RWPE2 (cell line): ENCODE measurements at places on chromosomes 16 and 17.
A peak's percentile ranks its signal among the peaks of the same experiment; 100 is the strongest.

- H3K36me3 ChIP-seq: no peaks in the 10 kb centered on the region
- peaks cover 9% of the 10 kb centered on the region for H3K27me3 ChIP-seq
- no peak for DNase-seq
- H3K27ac ChIP-seq: no peak overlapping the region
- no peak overlapping the region for H3K4me3 ChIP-seq
Measured at GRCh38 chr17:49482144-49482817, 12.8 kb upstream of the NGFR start.

DNA sequence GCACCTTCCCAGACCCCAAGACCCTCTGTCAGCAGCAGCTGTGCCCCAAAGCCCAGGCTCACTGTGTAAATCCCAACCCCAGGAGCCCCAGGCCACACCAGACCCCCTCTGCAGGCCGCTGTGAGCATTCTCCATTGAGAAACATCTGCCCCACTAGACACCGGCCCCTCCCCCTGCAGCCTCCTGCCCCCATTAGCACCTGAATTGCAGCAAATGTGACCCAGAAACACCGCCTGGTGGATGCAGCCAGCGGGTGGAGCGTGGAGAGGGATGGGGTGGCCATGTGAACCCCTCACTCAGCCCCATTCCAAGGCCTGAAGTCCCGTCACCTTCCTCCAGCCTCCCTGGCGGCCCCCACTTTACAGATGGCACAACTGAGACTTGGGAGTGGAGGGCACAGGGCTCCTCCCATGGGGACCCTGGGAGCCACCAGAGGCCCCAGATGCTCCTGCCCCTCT is 2.2 kb downstream of the UBALD1 start:
- peaks cover 10% of the 10 kb centered on the region for H3K4me1 ChIP-seq
- no peak for DNase-seq
- no peaks in the 10 kb centered on the region for H3K36me3 ChIP-seq
- H3K4me3 ChIP-seq: no peak overlapping the region

DNA sequence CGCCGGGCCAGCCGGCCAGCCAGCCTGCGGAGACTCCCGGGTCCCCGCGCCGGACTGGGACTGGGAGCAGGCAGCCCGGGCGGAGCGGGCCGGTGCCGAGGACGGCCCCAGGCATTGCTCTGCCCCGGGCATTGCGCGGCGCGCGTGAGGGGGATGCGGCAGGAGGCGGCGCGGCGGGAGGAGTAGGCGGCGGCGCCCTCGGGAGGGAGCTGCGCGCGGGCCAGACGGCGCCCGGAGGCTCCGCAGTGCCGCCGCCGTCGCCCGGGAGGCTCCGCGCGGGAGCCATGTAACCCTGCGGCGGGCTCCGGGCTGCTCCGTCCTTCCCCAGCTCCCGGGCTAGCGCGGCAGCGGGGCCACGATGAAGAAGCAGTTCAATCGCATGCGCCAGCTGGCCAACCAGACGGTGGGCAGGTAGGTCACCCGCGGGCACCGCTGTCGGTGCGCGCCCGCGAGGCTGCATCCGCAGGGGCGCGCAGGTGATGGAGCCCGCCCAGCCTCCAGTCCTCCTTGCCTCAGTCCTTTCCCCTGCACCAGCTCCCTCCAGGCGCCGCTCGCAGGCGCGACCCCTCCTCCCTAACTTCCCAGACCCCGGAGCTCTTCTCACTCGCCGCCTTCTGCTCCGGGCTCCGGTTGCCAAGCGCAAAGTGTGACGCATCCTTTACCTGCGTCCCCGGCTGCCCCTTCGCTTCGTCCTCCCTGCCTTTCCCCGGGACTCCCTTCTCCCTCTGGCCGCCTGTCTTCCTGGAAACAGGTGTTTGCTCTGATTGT is at the start of gene ARHGAP44:
Gene ARHGAP44, plus strand, starts transcription at position 18 of the 768 bp plus-strand sequence. Its CDS starts 341 bp downstream, at position 359.
- H3K36me3 ChIP-seq: no peaks in the 10 kb centered on the region
- peak within 1 kb of the TSS; percentile 77 for H3K4me3 ChIP-seq
- DNase-seq: peak; percentile 63
- no peaks in the 10 kb centered on the region for H3K4me1 ChIP-seq

GRCh38 chr16:8819411-8820034 is 21.9 kb downstream of the PMM2 start:
- H3K27me3 ChIP-seq: no peaks in the 10 kb centered on the region
- DNase-seq: no peak
- no peak overlapping the region for H3K4me3 ChIP-seq
- no peak overlapping the region for H3K27ac ChIP-seq
- peaks cover 88% of the 10 kb centered on the region for H3K36me3 ChIP-seq

GRCh38 chr16:2095918-2096582 is 39.6 kb downstream of the PKD1 start:
- no peaks in the 10 kb centered on the region for H3K4me1 ChIP-seq
- no peak overlapping the region for H3K27ac ChIP-seq
- no peak for DNase-seq
- no peak overlapping the region for H3K4me3 ChIP-seq

GRCh38 chr16:2715966-2716885 is 3.8 kb downstream of the PRSS27 start:
- no peak overlapping the region for H3K27ac ChIP-seq
- no peaks in the 10 kb centered on the region for H3K4me1 ChIP-seq
- no peak overlapping the region for H3K4me3 ChIP-seq
- no peaks in the 10 kb centered on the region for H3K27me3 ChIP-seq
- no peaks in the 10 kb centered on the region for H3K36me3 ChIP-seq

- no peak overlapping the region for H3K4me3 ChIP-seq
- peaks cover 27% of the 10 kb centered on the region for H3K27me3 ChIP-seq
- H3K4me1 ChIP-seq: no peaks in the 10 kb centered on the region
- no peaks in the 10 kb centered on the region for H3K36me3 ChIP-seq
- no peak overlapping the region for H3K27ac ChIP-seq
Measured at GRCh38 chr16:19883296-19883965, 1.2 kb downstream of the GPRC5B start.

DNA sequence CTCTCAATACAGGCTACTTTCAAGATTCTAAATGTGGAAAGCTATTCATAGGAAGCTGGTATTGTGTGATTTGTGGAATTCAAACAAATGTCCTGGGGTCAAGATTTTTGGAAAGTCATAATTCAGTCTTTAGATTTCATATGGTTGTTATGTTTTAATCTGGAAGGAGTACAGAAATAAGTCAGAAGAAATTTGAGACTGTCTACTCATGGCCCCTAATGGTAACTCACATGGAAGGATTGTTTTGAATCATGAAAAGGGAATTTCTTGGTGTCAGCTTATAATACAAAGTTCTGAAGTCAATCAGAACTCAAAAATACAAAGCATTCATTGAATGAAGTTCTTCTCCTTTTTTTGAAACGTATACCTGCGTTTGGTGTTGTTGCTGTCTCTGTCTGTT is 3.1 kb downstream of the KCNJ2 start:
- no peak overlapping the region for H3K4me3 ChIP-seq
- peaks cover 34% of the 10 kb centered on the region for H3K27me3 ChIP-seq

GRCh38 chr17:78741644-78742284 is 40.3 kb downstream of the CYTH1 start:
- no peak overlapping the region for H3K4me3 ChIP-seq
- no peak overlapping the region for H3K27ac ChIP-seq
- H3K36me3 ChIP-seq: no peaks in the 10 kb centered on the region; the same call in 1 of the 2 replicates
- no peak for DNase-seq
- no peaks in the 10 kb centered on the region for H3K27me3 ChIP-seq
- peaks cover 20% of the 10 kb centered on the region for H3K4me1 ChIP-seq
